Left kidney (tissue), 8 donors: ENCODE measurements at places on chromosomes 4 and X. TPM values are rescaled to one million over a fixed set of nuclear protein-coding genes. Genes with fewer than 3 reads are reported as not detected.

- no peak for DNase-seq
Observed at GRCh38 chr4:11471046-11471441, 42.4 kb upstream of the HS3ST1 start.

DNA sequence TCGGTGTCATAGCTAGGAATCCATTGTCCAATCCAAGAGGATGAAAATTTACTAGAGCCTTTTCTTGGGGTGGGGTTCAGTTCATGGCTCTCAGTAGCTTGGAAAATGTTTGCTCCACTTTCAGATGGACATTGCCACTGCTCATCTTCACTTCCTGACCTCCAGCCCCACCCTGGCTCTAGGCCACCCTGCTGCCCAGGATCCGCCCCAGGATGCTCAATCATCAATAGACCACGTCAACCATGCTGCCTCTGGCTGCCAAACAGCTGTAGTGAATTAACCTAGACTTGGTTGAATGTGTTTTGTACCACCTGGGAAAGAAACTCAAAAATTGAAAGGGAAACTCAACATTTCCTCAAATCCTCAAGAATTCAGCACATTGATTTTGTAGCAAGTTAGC, 37.2 kb upstream of the HSD17B10 start:
- no peak for DNase-seq

- no peak for DNase-seq
Observed at GRCh38 chrX:153623310-153624029, 23.5 kb upstream of the DUSP9 start.

DNA sequence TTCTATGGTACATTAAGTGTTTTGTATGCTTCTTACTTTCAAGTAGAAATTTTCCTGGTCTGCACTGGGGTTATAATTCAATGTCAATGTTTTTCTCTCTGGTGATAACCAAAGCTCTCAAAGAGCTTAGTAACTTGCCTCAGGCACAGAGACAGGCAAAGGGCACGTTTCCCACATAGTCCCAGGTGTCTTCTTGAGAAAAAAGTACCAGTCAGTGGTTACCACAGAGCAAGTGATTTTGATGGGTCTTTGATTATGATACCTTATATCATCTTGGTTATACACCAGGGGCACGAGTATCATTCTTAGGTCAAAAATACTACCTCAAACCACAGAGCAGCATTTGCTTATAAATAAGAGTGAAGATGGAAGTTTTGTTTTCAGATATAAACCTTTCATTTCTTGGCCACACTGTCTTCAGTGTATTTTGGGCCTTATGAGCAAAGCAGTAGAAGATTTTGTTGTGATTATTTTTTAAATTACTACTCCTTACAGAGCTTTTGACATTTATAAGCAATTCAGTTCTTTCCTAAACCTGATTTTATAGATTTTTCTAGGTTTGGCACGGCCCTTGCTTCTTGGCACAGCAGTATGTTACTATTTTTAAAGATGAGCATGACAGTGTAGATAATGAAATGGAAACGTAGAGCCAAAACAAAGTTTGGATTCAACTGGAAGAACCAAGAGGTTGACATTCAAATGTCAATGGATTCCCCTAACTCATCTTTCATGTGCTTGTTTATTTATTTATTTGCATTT, 85.3 kb upstream of the TLL1 start:
- no peak for DNase-seq

DNA sequence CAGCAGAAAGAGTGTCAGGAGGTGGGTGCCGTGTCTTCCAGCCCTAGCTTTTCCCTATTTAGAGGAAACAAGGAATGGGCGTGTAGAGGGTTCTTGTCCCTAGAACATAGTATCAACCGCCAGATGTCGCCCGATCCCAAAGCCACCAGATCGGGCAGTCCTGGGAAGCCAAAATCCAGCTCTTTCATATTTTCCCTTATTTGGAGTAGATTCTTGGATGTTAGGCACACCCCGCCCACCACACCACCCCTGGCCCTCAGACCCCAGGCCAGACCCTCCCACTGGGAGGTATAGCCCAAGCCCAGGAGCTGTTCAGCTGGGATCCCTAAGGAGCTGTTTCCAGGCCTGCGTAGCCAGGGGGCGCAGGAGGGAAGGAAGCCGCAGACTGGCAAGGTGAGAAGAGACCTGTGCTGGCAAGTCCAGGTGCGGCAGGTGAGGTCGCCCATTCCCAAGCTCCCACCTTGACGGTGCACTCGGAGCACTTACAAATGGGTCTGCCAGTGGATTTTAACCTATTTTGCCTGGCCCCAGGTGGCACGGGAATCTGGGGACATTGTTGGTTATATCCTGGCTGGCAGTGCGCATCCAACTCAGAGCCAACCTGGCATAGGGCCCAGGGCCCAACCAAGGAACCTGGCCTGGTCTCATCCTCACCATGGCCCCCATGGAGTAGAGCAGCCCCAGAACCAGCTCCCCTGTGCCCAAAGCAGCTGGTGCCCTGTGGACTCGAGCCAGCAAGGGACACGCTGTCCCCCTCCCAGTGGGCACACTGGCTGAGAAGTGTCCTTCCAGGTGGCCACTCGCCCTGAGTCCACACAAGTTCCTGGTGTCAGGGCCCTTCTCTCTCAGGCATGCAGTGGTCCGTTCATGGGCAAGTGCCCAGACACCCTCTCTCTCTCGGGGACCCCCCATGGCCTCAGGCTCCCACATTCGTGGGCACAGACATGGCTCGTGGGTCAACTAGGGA, 811 bp downstream of the FLNA start:
- DNase-seq: peak; percentile 62

- DNase-seq: no peak
Observed at GRCh38 chr4:153523941-153524386, 57.8 kb downstream of the TMEM131L start.

DNA sequence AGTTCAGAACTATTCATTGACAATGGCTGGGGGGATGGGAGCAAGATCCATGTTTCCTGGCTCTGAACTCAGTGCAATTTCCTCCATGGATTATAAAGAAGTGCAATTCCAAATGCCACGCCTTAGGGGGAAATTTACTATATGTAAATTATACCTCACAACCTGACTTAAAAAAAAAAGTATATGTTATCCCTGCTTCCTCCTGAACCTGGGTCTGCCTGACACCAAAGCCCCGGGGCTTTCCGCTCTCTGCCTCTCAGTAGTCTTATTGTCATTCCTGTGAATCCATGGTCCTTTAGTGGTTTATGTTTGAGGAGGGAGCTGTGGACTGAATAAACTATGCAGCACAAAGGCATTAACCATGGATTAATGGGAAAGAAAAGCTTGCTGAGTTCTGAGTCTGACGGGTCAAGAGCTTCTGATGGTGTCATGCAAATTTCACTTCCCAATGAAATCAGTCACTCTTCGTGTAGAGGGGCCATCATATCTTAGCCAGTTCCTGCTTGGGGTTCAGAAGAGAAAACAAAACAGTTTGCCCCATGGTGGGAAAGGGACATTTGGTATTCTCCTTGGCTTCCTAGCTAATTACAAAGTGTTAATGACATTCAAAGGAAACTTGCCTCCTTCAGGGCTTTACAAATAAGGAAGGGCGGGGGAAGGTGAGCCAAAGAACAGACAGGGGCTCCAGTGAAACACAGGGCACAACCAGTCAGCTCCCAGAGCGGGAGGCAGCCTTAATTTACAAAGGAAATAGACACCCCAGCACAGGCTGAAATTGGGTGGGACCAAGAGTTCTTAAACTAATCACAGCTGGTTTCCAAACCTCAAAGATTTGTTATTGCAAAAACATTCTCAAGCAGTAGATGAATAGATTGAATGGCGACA, 14.3 kb downstream of the FAM9C start:
- DNase-seq: no peak

DNA sequence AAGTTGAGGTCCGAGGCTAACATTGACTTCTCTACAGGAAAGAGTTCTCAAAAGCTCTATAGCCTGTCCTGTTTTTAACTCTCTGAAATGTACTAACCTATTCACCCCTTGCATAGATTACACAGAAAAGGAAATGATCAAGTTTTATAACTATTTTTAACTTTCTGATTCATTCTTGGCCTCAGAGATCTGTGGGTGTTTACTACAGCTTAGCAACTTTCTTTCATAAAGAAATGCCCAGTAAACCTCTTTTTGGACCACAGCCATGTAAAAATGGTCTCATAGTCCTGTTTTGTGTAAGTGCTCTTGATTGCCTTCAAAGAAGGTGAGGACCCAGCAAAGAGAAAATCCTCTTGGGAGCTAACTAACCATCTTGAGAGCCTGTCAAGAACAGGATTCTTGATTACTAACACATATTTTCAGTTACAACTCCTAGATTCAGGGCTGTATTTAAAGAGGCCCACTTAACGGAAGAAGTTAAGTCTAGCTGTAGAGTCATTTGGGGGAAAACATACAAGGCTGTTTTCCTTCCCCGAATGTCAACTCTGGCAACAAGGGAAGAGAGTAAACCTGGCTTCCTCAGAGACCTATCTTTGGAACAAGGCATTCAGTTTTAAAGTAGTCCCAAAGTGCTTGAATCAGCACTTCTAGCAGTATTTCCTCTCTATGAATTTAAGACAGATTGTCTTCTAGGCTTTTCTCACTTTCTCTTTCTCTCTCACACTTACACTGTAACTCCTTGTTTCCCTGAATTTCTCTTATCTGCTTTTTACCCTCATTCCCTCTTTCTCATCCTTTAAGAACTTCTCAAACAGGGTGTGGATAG, 78.2 kb downstream of the IL21 start:
- no peak for DNase-seq

GRCh38 chr4:128831531-128832242, 22.2 kb downstream of the JADE1 start:
- DNase-seq: peak; percentile 41

DNA sequence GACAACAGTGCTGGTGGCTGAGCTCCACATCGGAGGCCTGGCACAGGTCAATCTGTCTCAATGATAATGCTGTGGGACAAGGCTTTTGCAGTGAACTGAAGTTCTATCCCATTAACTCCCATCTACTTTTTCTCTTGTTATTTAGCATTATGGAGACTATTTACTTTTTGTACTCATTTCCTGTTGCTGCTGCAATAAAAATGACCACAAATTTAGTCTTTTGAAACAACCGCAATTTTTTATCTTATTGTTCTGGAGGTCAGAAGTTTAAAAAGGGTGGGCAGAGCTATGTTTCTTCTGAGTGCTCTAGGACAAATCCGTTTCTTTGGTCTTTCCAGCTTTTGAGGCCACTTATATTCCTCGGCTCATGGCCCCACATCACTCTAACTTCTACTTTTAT, 111.0 kb upstream of the PITX2 start:
- DNase-seq: no peak

EDA gene
- 7.0 TPM for polyA plus RNA-seq

PFKFB1 gene
- polyA plus RNA-seq: 0.73 TPM

CXorf65 gene
- polyA plus RNA-seq: not detected

PLXNB3 gene
- 1.5 TPM for polyA plus RNA-seq

MAGEA12 gene
- not detected for polyA plus RNA-seq

SYTL4 gene
- polyA plus RNA-seq: 24.5 TPM
